GM04503 (cell line): ENCODE measurements at places on chromosomes 2 and 18.

DNA sequence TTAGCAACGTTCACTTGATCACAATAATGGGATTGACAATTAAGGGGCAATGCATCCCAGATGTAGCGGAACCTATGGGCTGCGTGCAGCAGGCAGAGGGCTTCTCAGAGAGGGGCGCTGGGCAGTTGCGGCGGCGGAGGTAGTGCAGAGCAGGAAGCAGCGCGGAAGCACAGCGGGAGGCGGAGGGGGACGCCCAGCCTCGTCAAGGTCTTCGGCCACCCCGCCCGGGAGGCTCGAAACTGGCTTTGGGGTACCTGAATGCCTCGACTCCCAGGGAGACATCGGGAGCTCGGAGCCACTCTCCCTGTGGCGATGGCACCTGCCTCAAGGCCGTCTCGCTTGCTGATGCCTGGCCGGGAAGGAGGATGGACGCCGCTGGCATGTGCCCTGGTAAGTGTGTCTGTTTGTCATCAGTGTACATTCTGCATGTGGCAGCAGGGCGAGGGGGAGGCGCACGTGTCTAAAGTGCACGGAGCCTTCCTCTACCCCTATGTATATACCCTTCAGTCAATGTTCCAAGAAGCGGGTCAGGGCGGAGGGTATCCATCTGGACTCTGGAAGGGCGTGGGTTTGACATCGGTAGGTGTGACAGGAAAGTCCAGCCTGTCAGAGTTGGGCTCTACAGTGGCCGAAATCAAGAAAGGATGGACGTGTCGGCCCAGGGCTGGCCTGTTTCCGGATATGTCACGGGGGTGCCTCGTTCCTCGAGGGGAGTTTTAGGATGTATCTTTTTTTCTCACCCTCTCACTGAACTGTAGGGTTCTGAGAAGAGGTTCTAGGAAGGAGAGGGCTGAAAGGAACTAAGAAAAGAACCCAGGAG, 7.5 kb upstream of the SP9 start:
- DNase-seq: no peak

DNA sequence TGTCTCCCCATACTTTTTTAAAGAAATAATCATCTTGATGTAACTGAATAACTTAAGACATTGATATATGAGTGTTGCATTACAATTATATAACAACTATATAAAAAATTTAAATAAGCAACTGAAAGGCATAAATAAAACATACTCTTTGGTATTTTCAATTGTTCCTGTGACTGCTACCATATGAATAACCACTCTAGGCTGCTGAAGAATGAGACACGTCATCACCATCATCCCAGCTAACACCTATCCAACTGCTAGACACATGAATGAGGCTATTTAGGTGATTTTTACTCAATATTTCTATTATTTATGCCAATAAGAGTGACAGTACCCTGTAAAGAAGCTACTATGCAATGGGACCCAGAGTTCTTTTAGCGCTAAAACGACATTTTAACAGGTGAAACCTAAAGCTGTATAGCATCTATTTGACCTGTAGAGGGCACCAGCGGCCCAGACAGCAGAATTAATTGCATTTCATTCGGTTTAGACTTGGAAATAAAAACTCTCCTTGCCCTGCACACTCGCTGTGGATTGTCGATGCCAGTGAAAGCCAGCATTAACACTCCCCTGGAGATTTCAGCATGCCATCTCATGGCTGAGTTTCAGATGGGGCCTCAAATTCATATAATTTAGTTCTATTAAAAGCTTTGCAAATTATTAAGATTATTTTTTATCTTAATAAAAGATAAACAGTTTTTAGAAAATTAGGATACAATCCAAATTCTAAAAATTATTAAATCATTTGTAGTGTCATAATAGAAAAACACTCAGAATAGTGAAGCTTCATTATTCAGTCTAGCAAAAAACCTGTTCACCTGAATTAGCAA, 89.4 kb upstream of the MAP2 start:
- no peak for DNase-seq

- no peak for DNase-seq
Observed at GRCh38 chr2:240410808-240411207, 24.7 kb upstream of the GPC1 start.

DNA sequence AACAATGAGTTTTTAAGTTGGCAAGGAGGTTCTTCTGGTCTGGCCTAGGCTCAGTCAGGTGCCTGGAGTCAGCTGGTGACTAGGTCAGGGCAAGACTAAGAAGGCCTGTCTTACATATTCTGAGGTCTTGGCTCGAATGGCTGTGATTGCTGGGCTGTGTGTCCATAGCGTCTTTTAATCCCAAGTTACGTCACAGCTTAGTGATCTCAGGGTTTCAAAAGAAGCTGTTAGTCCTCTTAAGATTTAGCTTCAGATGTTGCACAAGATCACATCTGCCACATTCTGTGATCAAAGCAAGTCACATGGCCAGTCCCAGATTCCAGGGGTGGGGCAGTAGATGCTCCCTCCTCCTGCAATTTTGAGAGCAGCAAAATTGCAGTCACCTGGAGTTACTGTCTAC, 61.3 kb downstream of the PKP4 start:
- DNase-seq: no peak

GRCh38 chr2:64613276-64613675, 40.4 kb downstream of the SERTAD2 start:
- no peak for DNase-seq

- no peak for DNase-seq
Observed at GRCh38 chr18:44744161-44745121, 63.8 kb downstream of the SETBP1 start.

- no peak for DNase-seq
Observed at GRCh38 chr18:78406743-78407465, 572.7 kb upstream of the SALL3 start.

DNA sequence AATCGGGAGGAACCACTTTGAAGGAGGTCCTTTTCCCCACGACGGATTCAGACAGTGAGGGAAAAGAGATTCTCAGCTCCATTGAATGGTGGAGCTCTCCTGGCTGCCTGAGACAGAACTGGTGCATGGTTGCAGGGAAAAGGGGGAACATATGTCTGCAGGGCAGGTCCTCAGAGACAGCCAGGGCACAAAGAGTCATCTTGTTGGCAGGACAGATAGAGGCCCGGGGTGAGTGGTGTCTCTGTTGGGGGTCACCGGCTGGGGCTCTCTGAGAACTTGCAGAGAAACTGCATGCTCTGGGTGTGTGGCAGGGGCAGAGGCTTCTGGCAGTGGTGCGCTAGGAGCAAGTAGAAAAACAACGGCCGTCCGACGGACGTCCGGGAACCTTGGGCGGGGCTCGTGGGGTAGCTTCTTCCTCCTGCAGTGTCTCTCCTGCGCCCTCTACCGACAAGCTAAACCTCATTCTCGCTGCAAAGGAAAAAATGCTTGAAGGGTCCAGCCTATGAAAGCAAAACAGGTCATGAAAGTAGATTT, 94.3 kb downstream of the CDCA7 start:
- DNase-seq: peak; percentile 20
